ENCODE measurements at places on chromosomes 12 and 14. TPM values are rescaled to one million over a fixed set of nuclear protein-coding genes. Genes with fewer than 3 reads are reported as not detected.

GRCh38 chr14:101925152-101925551 lies 39.2 kb upstream of the DYNC1H1 start:
- H3K27me3 ChIP-seq = no peaks in the 10 kb centered on the region
- peaks cover 16% of the 10 kb centered on the region for H3K36me3 ChIP-seq
- peaks cover 24% of the 10 kb centered on the region for H3K4me1 ChIP-seq
- H3K27ac ChIP-seq = no peak overlapping the region
- H3K4me3 ChIP-seq = no peak overlapping the region

DNA sequence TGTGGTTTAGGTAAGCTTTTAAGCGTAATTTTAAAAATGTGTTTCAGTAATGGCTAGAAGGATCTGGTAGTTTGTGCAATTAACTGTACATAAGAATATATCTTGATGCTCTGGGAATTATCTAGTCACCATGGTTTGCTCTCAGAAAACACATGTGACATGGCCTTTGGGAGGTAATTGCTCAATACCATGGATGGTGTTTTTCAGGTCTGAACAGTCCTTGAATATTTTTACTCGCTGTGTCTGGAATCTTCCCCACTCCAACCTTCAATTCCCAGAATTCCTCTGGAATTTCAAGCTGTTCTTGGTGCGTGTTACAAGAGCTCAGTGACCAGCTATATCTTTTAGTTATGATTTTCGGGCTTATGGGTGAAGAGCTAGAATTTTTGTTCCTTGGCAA lies 85.3 kb downstream of the DAAM1 start:
- no peak for DNase-seq
- H3K27ac ChIP-seq = no peak overlapping the region
- peaks cover 73% of the 10 kb centered on the region for H3K4me1 ChIP-seq
- H3K27me3 ChIP-seq = no peaks in the 10 kb centered on the region

Gene FAM222A
- total RNA-seq = 0.47 TPM

Gene CCDC63
- not detected for total RNA-seq

Gene SERPINA10
- total RNA-seq = not detected

Data from HFFc6 (cell line).